NCI-H82 (cell line): ENCODE measurements at places on chromosomes 3 and 15.

DNA sequence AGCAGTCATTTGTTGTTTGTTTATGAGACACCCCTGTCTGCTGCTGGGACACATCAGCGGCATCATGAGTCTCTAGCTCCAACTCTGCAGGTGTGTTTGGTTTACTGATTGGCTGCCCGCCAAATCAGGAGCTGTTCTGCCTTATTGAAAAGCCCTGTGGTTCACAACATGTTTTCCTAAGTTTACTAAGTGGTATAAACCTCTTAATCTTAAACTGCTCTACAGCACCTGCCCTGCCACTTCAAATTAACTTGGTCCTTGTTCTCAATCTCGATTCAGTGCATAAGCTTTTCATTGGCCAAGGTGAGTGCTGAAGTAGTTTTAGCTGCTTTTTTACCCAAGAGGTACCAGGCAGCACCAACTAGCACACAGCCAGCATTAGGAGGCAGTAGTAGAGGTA is 77.8 kb upstream of the WDR72 start:
- DNase-seq = peak; percentile 86

- no peak for DNase-seq
Observed at GRCh38 chr3:113498221-113499005, 16.5 kb downstream of the SPICE1 start.

DNA sequence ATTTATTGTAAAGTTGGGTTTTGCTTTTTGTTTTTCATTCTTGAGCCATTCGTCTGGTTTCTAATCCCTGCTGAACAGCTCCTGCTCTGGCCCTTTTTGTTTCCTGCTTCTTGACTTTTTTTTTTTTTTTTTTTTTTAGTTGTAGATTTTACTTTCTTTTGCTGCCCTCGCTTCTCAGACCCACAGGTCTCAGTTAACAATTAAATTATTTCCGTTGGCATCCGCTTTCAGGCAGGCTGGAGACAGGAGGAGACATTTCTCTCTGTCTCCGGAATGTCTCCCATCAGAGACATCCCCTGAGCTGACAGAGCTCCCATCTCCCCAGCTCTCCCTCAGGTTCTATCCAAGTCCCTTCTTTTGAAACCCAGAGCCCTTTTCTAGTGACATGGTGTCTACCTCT is 68.6 kb downstream of the SLC6A6 start:
- DNase-seq = no peak

DNA sequence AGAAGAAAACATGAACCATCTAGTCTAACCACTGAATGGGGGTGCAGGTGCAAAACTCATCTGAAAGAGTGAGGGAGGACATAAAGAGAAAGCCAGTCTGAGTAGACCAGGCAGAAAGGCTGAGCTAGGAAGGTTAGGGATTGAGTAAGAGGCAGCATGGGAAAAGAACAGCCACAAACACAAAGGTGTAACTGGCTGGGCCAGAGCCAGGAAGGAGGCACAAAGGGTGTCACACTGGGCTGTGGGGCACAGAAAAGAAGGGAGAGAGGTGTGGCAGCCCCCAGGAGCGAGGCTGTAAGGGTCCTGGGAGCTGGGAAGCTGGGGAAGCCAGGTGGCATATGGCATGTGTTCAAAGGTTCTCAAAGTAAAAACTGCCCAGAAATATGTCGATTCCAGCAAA is 18.7 kb downstream of the IGSF11 start:
- DNase-seq = no peak

GRCh38 chr3:170600005-170600624 is 14.2 kb upstream of the SLC7A14 start:
- DNase-seq = no peak

- DNase-seq = no peak
Observed at GRCh38 chr3:39519103-39519502, 51.6 kb downstream of the MOBP start.

GRCh38 chr3:32641356-32641755 is 43.6 kb upstream of the CNOT10 start:
- DNase-seq = no peak

- DNase-seq = no peak
Observed at GRCh38 chr3:157285141-157285540, 125.2 kb upstream of the CCNL1 start.

DNA sequence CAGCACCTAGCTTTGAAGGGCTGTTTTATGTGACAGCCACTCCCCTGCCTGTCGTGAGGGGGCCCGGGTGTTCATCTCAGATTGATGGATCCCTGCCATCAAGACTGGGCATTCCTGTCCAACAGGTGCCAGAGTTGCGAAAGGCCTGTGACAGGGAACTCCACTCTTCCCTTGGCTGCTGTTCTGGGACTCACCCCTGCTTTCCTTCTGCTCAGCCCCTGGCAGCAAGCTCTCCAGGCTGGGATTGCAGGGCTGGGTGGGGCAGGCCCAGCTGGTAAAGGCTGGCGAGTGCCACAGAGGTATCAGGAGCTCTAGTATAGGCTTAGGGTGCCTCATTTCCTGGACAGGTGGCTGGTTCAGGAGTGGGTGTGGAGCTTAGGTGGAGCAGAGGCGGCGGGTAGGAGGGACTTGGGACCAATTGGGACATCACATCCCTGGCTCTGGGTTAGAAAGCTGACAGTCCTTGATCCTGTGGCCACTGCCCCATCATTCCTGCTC is at the start of gene PLA2G4B:
Gene PLA2G4B, plus strand, starts transcription at position 448 of the 498 bp plus-strand sequence. CDS start 67 bp downstream, outside the sequence.
- DNase-seq = peak; percentile 14

- DNase-seq = no peak
Observed at GRCh38 chr3:16060945-16061344, 113.5 kb upstream of the GALNT15 start.

- peak; percentile 87 for DNase-seq
Observed at GRCh38 chr15:60751985-60752952, 273.3 kb upstream of the ICE2 start.

DNA sequence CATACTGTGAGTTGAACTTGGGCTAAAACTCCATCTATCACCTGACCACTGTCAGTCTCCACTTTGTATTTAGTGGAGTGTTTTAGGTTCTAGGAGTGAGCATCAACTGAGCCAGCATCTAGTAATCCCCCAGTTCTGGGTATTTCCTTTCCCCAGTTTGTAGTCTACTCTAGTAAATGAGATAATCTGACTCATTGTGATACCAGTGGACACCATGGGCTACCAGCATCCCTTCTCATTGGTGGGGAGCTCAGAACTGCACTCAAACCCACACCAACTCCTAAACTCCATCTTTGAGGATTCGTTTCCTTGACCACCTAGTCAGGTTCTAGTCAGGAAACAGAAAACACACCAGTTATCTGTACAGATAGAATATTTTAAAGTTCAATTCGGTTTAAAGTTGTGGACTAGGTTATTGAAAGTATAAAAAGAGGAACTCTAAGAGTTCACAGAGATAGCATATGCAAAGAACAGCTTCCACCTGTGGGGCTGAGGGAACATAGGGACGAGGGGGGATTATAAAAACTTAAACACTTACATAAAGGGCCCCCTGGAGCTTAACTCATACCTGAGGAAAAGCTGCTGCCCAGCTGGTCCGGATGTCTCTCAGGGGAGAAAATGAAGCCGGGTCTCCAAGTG is 36.0 kb downstream of the LEO1 start:
- peak; percentile 54 for DNase-seq

DNA sequence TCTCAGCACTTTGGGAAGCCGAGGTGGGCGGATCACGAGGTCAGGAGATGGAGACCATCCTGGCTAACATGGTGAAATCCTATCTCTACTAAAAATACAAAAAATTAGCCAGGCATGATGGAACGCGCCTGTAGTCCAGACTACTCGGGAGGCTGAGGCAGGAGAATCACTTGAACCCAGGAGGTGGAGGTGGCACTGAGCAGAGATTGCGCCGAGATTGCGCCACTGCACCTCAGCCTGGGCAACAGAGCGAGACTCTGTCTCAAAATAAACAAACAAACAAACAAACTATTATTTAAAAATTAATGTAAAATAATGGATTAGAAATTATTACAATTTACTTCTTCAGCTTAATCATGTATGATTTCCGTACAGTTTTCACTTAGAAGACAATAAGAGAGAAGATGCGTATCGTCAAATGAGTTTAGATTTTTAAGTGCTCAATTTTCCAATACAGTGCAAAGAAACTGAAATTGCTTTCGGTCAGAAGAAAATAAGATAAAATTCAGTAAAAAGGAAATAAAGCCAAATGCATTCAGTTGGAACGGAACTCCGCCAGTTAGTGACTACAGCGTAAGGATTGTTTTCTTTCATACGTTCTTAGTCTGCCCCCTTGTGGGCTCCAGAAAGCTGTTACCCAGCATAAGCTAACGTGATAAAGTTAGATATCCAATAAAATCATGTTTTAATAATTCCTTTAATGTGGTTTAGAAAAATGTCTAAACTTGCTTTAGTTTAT is 24.8 kb downstream of the AADAC start:
- DNase-seq = peak; percentile 77

- peak; percentile 28 for DNase-seq
Observed at GRCh38 chr3:10926811-10927521, 65.6 kb upstream of the SLC6A1 start.

DNA sequence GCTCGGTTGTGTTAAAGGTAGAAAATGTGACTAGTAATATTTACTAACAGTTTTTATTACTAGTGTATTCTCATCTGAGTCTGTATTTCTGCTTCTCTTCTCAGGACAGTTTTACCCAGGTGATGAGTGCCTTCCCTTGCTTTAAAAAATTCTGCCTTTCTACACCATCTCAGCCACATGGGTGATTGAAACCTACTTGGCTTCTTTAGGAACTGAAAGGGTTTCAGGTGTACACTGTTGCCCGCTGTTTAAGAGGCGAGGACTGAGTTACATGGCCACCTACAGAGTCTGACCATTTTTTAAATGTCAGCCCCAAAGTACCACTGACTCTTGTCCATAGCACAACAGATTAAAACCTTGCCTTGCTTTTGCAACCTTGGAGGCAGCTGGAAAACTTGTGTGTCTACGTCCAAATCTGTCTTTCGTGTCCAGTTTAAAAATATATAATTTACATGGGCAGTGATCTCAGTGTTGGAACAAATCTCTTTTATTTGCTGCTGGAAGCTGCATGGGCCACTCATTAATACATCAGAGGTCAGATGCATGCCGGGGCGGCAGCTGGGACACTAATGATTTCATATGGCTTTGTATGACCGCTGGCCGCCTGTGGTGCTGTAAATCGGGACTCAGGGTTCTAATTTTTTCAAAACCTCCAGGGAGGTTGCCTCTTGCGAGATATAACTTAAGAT is 44.6 kb downstream of the TRIM71 start:
- no peak for DNase-seq

- DNase-seq = no peak
Observed at GRCh38 chr3:42020684-42021307, 58.9 kb upstream of the ULK4 start.

DNA sequence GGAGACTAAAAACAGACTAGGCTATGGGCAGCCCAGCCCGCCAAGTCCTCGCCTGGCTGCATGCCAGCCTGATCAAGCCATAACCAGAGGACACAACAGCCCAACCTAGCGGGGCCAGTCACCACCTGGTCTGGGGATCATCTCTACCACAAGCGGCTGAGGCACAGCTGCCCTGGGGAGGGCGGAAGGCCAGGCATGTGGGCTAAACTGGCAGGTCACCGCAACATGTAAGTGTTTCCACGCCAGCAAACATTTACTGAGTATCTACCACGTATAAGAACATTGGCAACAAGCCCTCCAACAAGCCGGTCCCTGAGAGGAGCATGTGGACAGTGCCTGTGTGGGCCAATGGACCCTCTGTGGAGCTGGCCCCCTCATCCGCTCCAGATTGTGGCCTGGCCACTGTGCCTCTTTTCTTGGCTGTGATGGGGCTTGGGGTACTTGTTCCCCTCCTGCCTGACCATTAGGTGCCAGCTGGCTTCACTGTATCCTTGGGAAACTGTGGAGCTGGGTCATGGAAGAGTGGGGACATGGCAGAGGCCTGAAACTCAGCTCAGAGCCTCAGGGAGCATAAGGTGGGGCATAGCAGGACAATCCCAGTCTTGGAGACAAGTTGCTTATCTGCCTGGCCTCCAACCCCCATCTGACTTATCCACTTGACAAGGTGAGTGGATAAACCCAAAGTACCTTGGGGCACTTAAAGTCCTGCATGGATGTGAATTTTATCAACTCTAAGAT is 9.0 kb downstream of the UBXN7 start:
- peak; percentile 86 for DNase-seq

- DNase-seq = peak; percentile 42
Observed at GRCh38 chr15:89998141-89998661, 2.9 kb upstream of the ZNF710 start.

GRCh38 chr15:71357321-71357732 is 242.1 kb downstream of the THSD4 start:
- DNase-seq = peak; percentile 58

- no peak for DNase-seq
Observed at GRCh38 chr3:132569580-132569979, 27.5 kb upstream of the ACKR4 start.

DNA sequence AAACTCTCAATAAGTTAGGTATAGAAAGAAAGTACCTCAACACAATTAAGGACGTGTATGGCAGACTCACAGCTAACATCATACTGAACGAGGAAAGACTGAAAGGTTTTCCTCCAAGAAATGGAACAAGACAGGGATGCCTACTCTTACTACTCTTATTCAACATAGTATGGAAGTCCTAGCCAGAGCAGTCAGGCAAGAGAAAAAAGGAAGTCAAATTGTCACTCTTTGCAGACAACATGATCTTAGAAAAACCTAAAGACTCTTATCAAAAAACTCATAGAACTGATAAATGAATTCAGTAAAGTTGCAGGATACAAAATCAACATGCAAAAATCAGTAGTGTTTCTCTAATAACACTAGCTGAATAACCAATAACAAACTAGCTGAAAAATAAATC is 96.0 kb downstream of the C3orf70 start:
- DNase-seq = no peak

DNA sequence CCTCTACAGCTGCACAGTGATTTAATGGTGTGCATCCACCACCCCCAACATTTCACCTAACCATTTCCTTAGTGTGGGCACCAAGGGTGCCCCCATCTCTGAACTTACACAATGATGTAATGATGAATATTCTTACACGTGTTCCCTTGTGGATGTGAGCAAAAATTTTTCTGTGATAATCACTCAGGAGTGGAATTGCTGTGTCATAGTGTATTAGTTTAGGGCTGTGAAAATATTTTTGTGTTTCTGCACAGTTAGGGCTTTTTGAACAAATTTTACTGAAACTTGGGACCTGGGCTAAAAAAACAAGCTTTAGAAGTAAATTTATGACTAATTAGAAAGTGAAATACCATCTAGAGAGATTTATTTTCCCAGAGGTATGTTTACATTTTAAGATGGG is 134.5 kb upstream of the CCNL1 start:
- DNase-seq = no peak

DNA sequence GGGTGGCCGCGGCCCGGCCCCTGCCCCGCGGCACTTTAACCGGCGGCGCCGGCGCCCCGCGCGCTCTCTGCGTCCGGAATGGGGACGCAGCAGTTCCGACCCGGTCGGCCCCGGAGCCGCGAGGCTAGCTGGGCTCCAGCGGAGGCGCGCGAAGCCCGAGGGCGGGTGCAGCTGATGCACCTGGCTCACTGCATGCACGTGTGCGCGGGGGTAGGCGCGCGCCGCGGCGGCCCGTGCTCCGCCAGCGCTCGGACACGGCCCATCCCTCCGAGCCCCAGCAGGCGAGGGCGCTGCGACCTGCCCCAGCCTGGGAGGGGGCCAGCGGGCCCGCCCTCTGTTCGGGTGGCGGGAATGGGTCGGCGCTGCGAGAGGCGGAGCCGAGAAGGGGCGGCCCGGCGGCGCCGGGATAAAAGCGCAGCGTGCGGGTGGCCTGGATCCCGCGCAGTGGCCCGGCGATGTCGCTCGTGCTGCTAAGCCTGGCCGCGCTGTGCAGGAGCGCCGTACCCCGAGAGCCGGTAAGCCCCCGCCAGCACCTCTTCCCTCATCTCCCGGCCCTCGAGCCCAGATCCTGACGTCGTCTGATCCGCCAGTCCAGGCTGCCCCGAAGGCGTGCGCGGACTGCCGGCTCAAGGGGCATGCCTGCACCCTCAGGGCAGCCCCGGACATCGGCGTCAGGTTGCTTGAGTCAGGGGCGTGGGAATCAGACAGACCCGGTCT is at the start of the genes CHDH and IL17RB:
Gene CHDH, minus strand, starts transcription at position 286 of the 717 bp plus-strand sequence. CDS start 22,411 bp downstream, outside the sequence.
Gene IL17RB, plus strand, starts transcription at position 435 of the 717 bp plus-strand sequence. Its CDS starts 21 bp downstream, at position 456.
- peak; percentile 64 for DNase-seq
